Effector CD4-positive, alpha-beta T cell (primary cell): ENCODE measurements at places on chromosomes 7 and 10.

- no peak for DNase-seq
Measured at GRCh38 chr10:121594623-121595350, 3.5 kb downstream of the FGFR2 start.

DNA sequence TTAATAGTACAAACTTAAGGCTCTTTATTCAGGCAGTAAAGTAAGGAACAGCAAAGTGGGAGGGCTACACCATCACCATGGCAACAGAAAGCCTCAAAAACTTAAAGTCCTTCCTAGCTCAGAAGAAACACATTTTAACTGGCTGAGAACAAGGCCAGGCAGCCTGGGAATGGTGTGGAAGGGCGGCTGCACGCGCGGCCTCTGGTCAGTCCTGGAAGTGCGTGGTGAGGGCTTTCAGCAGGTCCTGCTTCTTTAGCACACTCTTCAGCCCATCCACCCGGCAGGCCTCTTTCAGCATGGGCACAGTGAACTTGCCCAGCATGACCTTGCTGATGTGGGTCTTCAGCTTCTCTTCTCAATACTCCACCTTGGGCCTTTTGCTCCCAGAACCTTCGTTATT lies 133.0 kb downstream of the CYP26A1 start:
- DNase-seq: no peak

- DNase-seq: no peak
Measured at GRCh38 chr7:140479739-140480084, 407 bp upstream of the MKRN1 start.

- no peak for DNase-seq
Measured at GRCh38 chr7:45593121-45593541, 19.0 kb downstream of the ADCY1 start.

- no peak for DNase-seq
Measured at GRCh38 chr10:12041766-12042408, 722 bp downstream of the UPF2 start.

DNA sequence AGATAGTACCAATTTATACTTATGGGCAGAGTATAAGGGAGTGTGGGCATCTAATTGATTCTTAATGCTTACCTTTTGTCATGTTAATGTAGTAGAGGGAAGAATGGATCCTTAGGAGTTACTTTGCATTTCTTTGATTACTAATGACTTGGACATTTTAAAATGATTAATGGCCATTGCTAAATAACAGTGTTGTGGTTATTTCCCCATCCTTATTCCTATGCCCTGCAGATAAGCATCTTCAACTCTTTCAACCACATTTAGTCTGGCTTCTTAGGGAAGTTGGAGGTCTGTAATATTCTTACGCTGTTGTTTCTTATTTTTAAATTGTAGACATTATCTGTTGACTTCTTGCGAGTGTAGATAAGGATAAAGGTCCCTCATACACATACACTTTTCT lies 37.2 kb downstream of the KAT6B start:
- no peak for DNase-seq

DNA sequence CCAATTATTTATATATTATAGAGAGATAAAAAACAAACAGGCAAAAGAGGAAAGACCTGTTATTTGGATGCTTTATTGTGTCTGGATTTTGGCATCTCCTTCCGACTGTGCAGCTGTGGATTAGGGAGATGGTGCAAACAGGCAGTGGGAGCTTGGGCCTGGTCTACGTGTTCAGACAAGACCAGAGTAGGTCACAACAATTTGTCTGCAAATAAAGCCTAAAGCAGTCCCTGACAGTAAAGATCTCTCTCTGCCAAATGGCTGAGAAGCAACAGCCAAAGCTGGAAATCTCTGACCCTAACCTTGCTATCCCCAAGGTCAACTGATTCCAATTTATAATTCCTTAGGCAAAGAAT lies 82.0 kb downstream of the ABLIM1 start:
- no peak for DNase-seq

DNA sequence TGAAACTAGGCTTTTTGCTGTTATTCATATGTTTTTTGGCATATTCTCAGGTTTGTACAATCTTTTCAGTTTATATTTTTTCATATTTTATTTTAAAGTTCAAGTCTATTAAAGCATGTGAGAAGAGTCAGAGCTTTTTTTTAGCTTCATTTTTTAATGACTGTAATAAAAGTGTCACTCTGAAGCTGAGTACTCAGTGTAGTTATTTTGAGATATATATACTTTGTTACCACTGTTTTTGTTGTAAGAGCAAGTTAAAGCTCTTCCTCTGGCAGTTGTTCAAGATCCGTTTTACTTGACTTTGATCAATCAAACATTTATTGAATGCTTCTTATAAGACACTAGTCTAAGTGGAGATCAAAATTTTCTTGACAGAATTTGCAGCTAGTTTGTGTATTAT lies 37.5 kb downstream of the CASD1 start:
- no peak for DNase-seq

- no peak for DNase-seq
Measured at GRCh38 chr10:34438741-34439140, 376.4 kb downstream of the PARD3 start.

GRCh38 chr10:79444199-79445119 lies 965 bp downstream of the ZCCHC24 start:
- peak; percentile 35 for DNase-seq

DNA sequence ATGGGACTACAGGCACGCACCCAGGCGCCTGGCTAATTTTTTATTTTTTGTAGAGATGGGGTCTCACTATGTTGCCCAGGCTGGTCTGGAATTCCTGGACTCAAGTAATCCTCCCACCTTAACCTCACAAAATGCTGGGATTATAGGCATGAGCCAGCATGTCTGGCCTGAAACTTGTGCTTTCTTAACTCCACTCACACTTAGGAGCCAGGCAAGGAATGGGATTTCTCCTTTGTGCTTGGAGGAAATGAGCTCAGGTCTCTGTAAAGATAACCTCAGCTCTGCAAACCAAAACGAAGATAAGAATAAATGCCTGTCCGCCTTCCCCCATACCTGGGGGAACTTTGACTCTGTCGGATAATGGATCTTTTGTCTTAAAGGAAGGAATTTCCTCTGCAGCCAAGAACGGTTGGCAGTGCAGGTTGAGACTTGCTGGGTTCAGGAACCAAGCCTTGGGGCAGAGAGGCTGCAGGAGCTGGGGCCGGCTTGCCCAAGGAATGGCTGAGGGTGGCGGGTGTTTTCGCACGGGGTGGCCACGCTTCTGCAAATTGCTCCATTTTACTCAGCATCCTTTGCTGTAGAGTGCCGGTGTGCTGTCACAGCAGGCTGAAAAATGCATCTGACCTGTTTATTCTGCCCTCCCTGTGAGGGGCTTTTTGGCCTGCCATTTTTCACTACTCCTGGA lies 174.2 kb downstream of the KIAA1217 start:
- DNase-seq: no peak

DNA sequence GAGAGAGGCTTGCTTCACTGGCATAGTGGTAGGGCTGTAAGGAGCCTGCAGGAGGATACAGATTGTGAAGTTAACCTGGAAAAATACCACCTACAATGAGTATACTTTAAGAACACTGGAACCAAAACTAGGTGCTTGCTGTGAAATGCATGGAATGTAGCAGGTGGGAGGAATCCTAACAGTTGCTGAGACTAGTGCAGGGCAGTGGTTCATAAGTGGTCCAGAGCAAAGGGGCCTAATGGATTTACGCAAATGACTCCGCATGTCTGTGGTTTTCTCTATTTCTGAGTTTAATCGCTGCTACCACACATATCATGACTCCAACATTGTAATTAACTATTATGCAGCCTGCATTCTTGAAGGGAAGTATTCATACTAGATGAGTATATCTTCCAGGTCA lies 218.4 kb downstream of the CHRM2 start:
- DNase-seq: no peak

GRCh38 chr10:1600861-1601260 lies 136.5 kb downstream of the ADARB2 start:
- no peak for DNase-seq

- no peak for DNase-seq
Measured at GRCh38 chr10:110918643-110919348, at the start of gene BBIP1. Gene BBIP1 (minus strand): TSS chr10:110919180. CDS start chr10:110918157, 1,023 bp downstream.

DNA sequence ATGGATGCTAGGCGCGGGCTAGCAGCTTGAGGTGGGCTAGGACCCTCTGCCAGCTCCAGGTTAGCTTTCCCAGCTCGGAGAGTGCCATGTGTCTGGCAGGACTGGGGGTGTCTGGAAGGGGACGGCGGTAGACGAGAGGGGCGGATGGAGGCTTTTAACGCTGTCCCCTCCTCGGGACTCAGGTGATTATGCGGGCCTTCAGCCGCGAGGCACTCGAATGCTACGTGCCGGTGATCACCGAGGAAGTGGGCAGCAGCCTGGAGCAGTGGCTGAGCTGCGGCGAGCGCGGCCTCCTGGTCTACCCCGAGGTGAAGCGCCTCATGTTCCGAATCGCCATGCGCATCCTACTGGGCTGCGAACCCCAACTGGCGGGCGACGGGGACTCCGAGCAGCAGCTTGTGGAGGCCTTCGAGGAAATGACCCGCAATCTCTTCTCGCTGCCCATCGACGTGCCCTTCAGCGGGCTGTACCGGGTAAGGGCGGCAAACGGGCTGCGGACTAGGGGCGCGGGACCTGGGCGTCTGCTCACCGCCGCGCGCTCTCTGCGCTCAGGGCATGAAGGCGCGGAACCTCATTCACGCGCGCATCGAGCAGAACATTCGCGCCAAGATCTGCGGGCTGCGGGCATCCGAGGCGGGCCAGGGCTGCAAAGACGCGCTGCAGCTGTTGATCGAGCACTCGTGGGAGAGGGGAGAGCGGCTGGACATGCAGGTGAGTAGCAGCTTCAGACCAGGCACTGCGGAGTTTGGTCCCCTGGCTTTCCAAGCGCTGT lies 1.1 kb downstream of the CYP26A1 start:
- DNase-seq: no peak

DNA sequence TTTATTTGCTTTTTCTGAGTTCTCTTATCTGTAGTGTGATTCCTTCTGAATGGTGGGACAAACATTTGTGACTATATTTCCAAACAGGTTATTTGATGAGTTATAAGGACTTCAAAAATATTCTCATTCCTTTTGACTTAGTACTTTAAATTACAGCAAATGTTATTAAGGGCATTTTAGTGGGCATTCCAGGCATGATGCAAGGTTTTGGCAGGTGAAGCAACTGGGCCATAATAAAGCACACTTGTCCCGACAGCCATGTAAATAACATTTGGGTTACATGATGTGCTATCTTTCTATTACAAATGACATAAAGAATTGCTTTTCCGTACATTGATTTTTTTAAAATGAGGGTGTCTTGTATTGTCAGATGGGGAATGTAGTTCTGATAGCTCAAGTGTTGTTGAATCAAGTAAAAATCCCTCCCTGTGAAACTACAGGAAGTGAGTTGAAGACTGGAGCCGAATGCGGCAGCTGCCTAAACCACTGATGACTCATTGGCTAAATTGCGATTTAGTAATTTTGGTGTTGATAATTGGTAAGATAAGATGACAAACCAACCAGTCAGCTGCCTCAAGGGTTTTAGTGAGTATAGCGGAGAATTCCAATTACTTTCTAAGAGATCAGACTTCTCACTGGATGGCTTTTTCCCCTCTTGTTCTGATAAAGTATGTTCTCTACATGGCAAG lies 231.3 kb upstream of the NPY start:
- no peak for DNase-seq

DNA sequence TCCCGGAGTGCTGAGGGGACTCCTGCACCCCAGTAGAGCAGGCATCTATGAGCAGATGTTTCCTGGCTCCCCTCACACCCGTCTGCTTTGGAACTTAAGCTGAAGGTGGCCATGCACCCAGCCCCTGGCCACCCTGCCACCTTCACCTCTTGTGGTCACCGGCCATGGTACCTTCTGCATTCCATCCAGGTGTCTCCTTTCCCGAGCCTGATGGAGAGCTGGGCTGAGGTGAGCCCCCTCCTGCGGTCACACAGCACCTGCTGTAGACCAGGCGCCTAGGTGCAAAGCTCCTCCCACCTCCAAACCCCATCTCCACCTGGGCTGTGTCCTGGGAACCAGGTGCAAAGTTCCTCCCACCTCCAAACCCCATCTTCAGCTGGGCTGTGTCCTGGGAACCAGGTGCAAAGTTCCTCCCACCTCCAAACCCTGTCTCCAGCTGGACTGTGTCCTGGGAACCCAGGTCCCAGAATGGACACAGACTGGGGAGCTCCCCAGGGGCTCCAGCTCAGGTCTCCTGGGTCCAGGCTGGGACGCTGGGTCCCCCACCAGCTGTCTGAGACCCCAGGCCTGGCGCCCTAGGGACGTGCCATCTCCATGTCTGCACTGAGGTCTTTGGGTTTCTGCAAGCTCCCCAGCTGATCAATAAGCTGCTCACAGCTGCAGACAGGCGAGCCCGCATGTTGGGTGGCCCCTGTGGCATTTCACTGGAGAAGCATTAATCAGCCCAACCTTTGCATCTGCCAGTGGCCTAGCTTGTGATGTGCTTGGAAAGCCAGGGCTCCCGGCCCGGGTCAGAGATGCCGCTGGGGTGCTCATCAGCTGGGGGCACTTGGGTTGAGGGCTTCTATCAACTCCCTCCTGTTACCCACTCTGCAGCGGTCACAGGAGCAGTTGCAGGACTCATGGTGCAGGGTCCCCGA lies 61.2 kb upstream of the INPP5A start:
- peak; percentile 1 for DNase-seq

DNA sequence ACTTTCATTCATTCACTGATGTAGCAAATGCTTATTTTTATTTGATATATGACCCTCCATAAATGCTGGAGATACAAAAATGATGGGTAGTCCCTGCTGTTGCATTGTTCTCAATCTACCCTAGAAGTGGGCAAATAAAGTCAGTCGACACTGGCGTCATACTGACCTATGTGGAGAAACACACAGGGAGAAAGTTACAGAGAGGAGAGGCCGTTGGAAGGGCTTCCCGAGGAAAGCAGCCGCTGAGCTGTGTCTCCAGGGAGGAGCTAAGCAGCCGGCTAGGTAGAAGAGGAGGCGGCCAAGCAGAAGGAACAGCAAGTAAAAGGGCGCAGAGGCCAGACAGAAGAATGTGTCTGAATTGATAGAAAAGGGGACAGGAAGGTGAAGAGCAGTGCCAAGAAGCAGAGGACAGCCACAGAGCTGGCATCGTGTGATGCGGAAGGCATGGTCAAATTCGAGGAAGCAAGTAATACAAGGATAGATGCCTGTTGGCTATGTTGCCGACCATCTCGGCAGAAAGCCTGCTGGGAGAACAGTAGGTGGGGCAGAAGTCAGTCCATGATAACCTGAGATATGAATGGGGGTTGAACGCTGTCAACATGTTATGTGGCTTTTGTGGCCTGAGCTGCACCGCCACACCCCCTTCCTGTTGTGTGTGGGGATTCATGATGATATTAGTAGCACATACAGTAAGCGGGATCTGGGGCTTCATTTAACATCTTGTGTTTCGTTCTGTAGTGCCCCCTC lies 25.9 kb downstream of the ST8SIA6 start:
- peak; percentile 60 for DNase-seq

GRCh38 chr7:82740246-82740848 lies 296.8 kb upstream of the CACNA2D1 start:
- no peak for DNase-seq
